Thyroid gland (tissue), 4 donors: ENCODE measurements at places on chromosomes 7 and 10. TPM values are rescaled to one million over a fixed set of nuclear protein-coding genes. Genes with fewer than 3 reads are reported as not detected.

SUN3 gene
- not detected for total RNA-seq

- no peak for DNase-seq
Measured at GRCh38 chr10:103127241-103127640, 65.8 kb downstream of the NT5C2 start.

- DNase-seq = no peak
Measured at GRCh38 chr10:5897504-5897903, 7.5 kb downstream of the FBH1 start.

- DNase-seq = no peak
Measured at GRCh38 chr10:78726171-78726570, 342.6 kb upstream of the ZMIZ1 start.
